Fibroblast of gingiva (primary cell): ENCODE measurements at places on chromosomes 16 and 17.

GRCh38 chr16:81237942-81238295 is 570 bp upstream of the BCO1 start:
- DNase-seq, result no peak

DNA sequence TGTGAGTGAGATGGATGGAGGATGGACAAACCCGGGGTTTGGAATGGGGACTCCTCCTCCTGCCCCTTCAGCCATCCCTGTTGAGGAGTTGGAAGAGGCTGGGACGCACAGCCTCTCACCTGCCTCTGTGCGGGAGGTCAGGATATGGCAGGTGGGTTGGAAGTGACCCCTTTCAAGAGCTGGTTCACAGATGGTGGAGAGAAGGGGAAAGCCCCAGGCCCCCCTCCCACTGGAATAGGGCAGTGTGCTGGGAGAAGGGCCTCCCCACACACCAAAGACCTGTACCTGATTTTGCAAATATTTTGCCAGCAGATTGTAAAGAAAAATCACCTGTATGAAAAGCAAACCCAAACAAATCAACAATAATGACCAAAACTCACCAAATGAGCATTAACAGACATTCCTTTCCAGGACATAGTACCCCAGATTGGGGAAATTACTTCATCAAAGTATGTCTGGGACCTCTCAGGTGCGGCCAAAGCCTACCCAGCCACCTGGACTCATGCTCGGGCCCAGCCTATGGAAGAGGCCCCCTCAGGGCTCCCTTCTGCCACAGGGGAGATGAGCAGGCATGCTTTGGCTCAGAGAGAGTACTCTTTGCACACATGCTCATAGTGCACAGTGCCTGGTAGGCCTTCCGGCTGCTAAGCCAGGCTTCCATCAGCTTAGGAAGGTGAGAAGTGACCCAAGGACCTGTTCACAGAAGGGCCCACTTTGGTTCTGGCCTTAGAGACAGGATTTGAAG is 7.8 kb downstream of the SLC47A2 start:
- no peak for DNase-seq

GRCh38 chr16:69093974-69094373 is 11.5 kb upstream of the HAS3 start:
- no peak for DNase-seq

DNA sequence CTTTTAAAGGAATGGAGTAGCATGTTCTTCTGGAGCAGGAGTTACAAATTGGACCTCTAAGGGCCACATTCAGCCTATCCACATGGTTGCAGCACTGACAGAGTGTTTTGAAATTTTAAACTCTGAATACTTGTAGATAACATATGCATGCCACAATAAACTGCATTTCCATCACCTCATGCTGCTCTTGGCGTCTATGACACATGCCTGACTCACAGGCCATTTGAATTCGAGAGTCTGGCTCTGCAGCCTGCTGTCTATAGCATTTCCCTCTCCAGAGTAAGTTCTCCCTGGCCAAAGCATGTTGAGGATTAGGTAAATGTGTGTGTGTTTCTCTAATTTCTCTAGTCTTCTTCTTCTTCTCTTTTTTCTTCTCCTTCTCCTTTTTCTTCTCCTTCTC is 28.7 kb upstream of the MYOCD start:
- DNase-seq, result peak; percentile 83

- peak; percentile 17 for DNase-seq
Measured at GRCh38 chr17:70172449-70172848, 3.1 kb downstream of the KCNJ2 start.

DNA sequence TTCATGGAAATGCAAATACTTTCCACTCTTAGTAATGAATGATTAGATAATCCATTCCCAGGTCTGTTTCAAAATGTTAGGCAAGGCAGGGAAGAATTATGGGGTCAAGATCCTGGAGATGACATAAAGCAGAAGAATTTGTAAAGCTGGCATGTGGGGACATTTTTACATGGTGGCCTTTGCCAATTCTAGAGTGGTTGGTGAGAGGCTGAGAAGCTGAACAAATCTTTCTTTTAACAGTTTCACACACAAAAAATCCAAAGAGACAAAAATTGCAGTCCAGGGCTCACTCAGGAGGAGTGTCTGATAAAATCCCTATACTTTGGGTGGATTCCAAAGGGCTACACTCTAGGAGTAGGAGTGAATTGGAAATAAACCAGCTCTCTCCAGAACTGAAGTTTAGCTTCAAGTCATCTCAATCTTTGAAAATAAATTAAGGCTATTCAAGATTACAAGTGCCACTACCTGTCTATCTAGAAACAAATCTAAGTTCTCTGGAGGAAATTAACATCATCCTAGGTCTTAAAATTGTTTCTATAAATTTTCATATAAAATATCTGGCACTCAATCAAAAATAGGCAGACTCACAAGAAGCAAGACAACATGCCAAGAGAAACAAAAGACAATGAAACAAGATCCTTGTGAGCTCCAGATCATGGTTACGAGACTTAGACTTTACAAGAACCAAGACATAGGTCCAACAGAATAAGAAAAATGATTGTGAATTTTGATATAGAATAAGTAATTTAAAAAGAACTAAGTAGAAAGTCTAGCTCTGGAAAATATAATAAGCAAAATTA is 113.0 kb upstream of the AXIN2 start:
- DNase-seq, result no peak

GRCh38 chr16:51244887-51245657 is 94.0 kb upstream of the SALL1 start:
- DNase-seq, result no peak

- no peak for DNase-seq
Measured at GRCh38 chr17:64994781-64995538, 61.6 kb downstream of the GNA13 start.

DNA sequence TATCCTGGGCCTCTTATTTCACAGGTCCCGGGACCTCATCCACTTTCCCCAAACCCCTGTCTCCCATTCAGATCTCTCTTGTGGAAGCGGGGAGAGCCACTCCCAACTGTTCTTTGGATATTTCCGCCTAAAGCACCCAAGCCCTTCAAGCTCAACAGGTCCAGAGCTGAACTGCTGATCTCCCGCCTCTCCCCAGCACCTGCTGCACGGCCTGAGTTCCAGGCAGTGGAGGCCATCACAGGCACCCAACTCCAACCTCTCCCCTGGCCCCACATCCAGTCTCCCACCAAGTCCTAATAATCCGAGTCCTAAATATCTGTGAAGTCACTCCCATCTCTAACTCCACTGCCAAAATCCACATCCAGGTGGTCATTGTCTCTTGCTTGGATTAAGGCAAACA is 6.5 kb downstream of the ITGA2B start:
- DNase-seq, result no peak

GRCh38 chr17:40547079-40547784 is 18.0 kb downstream of the CCR7 start:
- DNase-seq, result no peak

GRCh38 chr17:29124135-29124924 is 55.9 kb downstream of the MYO18A start:
- DNase-seq, result peak; percentile 68

DNA sequence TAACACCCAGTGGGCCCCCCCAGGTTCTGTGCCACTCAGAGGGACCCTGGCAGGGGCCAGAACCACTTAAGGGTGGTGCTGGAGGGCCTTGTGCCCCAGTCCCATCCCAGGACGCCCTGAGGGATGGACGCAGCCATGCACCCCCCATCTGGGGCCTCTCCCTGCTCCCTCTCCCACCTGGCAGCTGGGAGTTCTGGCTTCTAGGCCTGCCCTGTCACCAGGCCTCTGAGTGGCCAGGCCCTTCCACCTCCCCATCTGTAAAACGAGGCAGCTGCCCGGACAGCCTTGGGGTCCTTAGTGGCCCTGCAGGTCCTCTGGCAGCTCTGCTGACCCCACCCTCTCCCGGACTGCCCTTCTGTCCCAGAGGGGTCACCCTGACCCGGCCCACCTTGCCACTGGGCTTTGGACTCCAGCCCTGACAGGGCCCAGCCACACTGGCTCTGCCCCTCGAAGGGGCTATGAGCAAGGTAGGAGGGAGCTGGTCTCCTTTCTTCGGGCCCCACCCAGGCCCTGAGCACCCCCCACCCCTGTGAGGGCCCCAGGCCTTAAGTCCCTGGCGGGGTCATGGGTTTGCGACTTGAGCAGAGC is 12.3 kb downstream of the PAM16 start:
- no peak for DNase-seq

DNA sequence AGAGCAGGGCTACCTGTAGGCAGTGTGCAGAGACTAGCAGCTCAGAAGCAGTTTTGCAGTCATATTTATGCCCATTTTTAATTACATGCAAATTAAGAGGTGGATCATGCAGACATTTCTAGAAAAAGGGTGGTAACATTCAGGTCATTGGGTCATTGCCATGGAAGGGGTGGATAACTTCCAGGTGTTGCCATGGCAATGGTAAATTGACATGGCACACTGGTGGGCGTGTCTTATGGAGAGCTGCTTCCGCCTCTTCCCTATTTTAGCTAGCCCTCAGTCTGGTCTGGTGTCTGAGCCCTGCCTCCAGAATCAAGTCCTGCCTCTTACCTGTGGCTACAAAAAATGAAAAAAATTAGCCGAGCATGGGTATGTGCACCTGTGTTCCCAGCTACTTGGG is 2.8 kb upstream of the DNAI2 start:
- DNase-seq, result no peak

DNA sequence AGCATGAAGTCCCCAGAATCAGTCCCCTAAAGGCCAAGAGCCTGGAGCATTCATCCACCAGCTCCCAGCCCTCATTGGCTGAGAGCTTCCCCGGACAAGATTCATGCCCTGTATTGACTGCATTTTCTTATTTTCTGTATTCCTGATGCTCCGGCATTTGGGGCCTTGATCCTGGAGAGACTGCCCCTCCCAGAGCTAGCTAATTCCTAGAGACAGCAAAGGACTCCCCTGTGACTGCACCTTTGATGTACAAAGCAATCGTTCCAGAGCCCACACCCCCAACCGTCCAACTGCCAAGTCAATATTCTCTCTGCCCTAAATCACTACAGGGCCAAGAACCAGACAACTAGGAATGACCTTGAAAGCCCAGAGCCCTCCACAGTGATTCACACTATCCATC is 93.4 kb upstream of the CDH5 start:
- DNase-seq, result no peak

DNA sequence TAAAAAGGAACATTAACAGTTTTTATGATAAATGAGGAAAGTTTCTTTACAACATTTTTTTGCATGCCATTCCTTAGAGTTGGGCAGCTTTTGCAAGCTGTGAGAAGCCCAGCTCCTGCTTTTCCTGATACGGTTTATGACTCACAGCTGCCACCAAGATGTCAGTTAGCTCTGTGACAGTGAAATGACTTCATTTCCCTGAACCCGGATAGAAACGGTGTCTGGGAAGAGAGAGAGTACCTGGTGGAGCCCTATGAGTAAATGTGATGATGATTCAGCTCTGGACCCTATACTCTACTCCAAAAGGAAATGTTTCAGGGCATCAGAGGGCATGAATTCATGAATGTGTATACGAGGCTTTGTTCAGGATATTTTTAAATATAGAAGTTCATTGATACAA is 366.3 kb upstream of the HSBP1 start:
- DNase-seq, result no peak

GRCh38 chr17:43418441-43419374 is 19.9 kb downstream of the ARL4D start:
- DNase-seq, result peak; percentile 81

GRCh38 chr17:15886804-15887203 is 58.1 kb upstream of the ADORA2B start:
- no peak for DNase-seq

- no peak for DNase-seq
Measured at GRCh38 chr17:64750891-64751677, 89.0 kb upstream of the SMURF2 start.

GRCh38 chr16:30782486-30783279 is 4.3 kb downstream of the ZNF629 start:
- no peak for DNase-seq

GRCh38 chr16:10252155-10252554 is 69.9 kb upstream of the GRIN2A start:
- DNase-seq, result no peak

- DNase-seq, result no peak
Measured at GRCh38 chr16:65543781-65544740, 422.2 kb upstream of the CDH11 start.

GRCh38 chr17:33152783-33153182 is 140.3 kb downstream of the ASIC2 start:
- no peak for DNase-seq

DNA sequence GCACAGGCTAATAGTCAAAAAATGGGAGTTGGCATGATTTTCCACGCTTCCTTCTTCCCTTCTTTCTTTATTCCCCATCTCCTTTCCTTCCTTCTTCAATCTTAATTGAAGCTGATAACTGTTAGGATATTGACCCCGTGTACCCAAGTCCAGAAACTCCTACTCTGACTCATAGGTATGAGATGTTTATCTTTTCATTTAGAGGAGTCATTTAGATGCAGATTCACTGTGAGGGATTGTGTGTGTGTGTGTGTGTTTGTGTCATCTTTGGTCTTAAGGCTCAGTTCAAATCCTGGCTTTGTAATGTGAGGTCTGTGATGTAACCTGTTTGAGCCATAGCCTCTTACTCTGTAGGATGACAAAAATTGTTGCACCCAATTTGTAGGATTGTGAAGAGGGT is 332.0 kb upstream of the MAF start:
- no peak for DNase-seq

DNA sequence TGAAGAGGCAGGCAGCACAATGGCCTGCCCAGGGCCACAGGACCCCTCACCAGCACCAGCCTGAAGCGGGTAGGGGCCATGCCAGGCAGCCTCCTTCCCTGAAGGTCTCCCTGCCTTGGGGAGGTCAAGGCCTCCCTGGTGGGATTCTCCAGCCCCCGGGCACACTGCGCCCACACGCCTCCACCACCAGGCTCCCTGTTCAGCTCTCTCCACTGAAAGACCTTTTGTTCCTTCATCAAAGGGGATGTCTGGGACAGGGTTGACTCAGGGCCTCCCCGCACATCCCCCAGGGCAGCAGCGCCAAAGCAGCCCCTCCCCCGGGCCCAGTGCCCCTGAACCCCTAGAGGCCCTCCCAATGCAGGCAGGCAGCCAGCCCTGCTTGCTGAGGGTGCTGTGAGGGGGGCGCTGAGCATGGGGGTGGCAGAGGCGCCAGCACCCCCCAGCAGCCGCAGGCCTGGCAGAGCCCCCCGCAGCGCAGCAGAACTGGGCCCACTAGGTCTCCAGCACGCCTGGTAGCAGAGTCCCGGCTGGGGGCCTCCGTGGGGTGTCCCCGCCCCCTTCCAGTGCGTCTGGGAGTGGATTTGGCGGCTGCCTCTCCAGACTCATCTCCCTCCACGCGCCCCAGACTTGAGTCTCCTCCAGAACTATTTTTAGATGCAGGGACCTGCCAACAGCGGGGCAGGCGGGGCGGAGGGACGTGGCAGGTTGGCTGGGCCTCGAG is 13.1 kb downstream of the BCAR1 start:
- DNase-seq, result peak; percentile 92

- no peak for DNase-seq
Measured at GRCh38 chr17:17121162-17121561, 78.9 kb downstream of the MPRIP start.
